ENCODE measurements at places on chromosomes 1 and 21. TPM values are rescaled to one million over a fixed set of nuclear protein-coding genes. Genes with fewer than 3 reads are reported as not detected.

The C4BPA gene
- total RNA-seq = not detected

DNA sequence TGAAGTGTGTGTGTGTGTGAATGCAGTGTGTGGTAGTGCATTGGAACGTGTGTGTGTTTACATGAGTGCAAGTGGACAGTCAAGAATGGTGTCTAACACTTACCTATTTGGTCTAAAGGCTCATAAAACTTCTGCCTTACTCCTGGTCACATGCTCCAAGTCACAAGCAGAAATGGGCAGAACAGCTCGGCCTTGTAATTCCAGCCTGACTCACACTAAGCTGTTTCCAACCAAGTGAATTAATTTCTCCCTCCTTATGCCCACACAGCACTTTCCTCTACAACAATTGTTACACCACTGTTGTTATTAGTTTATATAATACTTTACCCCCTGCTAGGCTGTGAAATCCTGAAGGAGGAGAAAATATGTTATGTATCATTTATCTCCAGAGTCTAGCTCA, 43.8 kb downstream of the DDR2 start:
- no peak for DNase-seq

The CLDN17 gene
- not detected for total RNA-seq

The CD1B gene
- not detected for total RNA-seq

GRCh38 chr1:109762821-109763645, 690 bp downstream of the EPS8L3 start:
- no peak for DNase-seq
